ENCODE measurements at places on chromosomes 1 and 21. TPM values are rescaled to one million over a fixed set of nuclear protein-coding genes. Genes with fewer than 3 reads are reported as not detected.

The SDE2 gene
- total RNA-seq = 24.2 TPM

The NTNG1 gene
- 3.9 TPM for total RNA-seq

DNA sequence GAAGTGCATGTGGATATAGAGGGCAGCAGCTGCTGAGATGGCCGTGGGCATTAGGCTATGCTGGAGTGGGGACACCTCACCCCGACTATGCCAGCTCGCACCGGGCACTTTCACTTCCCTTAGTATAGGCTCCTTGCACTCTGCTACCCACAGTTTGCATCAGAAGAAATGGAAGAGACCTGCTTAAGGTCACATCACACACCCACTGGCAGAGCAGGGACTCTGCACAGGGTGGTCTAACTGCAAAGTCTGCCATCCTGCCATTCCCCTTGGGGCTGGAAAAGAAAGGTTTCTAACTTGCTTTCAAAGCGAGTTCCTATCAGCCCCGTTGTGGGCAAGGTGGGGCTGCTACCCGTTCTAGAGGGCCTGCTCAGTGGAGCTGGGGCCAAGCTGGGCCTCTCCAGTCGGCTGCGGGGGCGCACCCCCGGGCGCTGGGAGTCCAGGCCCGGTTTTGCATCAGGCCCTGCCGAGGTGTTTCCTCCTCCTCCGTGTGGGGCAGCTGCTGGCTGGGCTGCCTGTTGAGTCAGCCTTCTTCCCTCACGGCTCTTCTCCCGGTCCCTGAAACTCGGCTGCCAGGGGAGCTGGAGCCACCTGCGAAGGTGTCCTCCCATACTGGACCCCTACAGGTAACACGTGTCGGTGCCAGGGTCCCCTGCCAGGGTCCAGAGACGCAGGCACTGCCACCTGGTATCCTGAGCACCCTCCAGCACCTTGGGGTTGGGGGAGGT is at the start of gene SYTL1:
TSS of gene SYTL1 (plus strand) at position 498 of the 728 bp plus-strand sequence. CDS start 3,313 bp downstream, outside the sequence.
- H3K4me3 ChIP-seq = peak within 1 kb of the TSS; percentile 20
- no peaks in the 10 kb centered on the region for H3K36me3 ChIP-seq
- H3K27ac ChIP-seq = peak within 1 kb of the TSS; percentile 72
- peaks cover 16% of the 10 kb centered on the region for H3K4me1 ChIP-seq
- no peaks in the 10 kb centered on the region for H3K27me3 ChIP-seq

DNA sequence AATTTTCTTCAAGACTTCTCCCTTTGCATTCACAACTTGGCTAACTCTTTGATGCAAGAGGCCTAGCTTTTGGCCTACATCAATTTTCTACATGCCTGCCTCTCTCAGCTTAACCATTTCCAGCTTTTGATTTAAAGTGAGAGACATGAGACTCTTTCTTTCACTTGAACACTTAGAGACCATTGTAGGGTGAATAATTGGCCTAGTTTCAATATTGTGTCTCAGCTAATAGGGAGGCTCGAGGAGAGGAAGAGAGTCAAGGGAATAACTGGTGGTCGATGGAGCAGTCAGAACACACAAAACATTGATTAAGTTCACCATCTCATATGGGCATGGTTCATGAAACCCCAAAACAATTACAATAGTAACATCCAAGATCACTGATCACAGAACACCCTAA is 225.5 kb downstream of the TPR start:
- no peak overlapping the region for H3K27ac ChIP-seq
- H3K27me3 ChIP-seq = no peaks in the 10 kb centered on the region

- DNase-seq = peak; percentile 89
- peak overlapping the region; percentile 95 for H3K27ac ChIP-seq
- no peaks in the 10 kb centered on the region for H3K27me3 ChIP-seq
- H3K4me3 ChIP-seq = no peak overlapping the region
Observed at GRCh38 chr1:15949453-15950245, 26.3 kb downstream of the ZBTB17 start.

The POMGNT1 gene
- total RNA-seq = 52.3 TPM

GRCh38 chr1:116986421-116987255 is 14.9 kb upstream of the CD101 start:
- no peak for DNase-seq
- H3K4me3 ChIP-seq = no peak overlapping the region
- H3K27me3 ChIP-seq = no peaks in the 10 kb centered on the region

DNA sequence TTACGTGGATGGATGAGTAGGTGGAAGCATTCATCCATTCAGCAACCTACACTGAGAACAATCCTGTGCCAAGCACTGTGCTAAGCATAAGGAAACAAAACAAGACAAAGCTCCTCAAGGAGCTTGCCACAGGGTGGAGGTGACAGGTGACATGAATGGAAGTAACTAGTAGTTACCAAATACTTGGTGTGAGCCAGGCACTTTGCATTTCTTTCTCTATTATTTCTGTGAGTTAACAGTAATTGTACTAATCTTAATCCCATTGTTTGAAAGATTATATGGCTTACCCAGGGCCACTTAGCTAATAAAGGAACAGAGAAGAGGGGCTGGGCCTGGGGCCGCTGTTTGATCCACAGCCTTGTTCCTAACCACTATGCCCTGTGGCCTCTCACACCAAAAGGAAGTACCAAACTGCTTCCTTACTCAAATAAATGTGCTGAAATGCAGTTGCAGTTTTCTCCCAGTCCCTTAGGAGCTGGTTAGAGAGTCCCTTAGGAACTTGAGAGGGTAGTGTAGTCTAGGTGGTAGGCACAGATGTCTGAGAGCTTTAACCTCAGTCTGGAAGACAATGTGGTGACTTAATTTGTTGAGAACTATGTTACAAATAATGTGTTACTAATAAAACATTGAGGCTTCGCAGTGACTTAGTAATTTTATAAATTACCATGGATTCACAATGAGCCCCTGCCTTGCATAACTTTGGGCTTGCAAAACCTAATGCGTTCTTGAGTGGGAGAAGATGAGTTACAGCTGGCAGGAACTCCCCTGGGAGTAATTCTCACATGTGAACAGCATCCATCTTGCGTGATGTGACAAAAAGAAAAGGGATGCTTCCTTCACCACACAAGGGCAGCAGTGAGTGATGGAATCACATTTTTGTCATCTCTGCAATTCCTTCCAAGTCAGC is 69.8 kb downstream of the MPZL1 start:
- DNase-seq = peak; percentile 28
- H3K36me3 ChIP-seq = peaks cover 3% of the 10 kb centered on the region
- H3K27me3 ChIP-seq = no peaks in the 10 kb centered on the region
- H3K27ac ChIP-seq = no peak overlapping the region

Data from hepatocyte (in vitro differentiated cells).